ENCODE measurements at places on chromosomes 3 and 15. TPM values are rescaled to one million over a fixed set of nuclear protein-coding genes. Genes with fewer than 3 reads are reported as not detected.

DNA sequence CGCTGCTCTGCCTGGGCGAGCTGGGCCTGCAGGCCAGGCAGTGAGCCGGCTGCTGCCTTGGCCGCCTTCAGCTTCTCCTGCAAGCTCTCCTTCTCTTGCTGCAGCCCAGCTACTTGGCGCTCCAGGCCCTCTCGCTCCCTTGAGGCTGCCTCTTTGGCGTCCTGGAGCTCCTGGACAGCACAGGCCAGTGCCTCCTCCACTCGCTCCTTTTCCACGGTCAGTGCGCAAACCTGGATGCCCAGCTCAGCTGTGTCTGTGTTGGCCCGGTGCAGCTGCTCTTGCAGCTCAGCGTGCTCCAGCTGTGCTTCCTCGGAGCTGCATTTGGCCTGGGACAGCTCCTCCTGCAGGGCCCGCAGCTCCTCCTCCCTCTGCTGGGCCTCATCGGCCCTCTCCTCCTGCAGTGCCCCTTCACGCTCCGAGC lies 23.1 kb downstream of the CXCR6 start:
- DNase-seq = peak; percentile 57

DNA sequence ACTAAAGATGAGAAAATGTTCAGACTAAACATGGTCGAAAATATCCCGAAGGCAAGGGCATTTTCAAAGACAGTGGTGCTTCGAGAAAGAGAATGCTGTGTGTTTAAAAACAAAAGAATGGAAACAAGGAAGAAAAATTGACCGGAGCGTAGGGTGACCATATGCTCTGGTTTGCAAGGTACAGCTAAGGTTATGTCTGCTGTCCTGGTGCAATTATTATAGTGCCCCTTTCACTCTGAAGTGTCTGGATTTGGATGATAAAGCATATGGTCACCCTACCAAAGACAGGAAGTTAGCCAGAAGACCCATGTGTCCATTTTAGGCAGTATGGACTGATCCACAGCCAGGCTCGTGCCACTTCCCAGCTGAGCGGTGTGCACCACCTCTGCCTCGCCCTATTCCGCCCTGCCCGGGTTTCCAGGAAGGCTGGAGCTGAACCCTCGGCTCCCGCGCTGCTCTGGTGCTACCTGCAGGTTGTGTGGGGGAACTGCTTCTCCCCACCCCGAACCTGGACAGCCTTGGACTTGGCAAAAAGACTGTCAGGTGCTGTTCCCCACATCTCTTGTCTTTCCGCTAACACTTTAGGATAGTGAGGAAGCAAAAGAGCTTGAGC lies 25.2 kb downstream of the GOLGA6D start:
- DNase-seq = peak; percentile 43

DNA sequence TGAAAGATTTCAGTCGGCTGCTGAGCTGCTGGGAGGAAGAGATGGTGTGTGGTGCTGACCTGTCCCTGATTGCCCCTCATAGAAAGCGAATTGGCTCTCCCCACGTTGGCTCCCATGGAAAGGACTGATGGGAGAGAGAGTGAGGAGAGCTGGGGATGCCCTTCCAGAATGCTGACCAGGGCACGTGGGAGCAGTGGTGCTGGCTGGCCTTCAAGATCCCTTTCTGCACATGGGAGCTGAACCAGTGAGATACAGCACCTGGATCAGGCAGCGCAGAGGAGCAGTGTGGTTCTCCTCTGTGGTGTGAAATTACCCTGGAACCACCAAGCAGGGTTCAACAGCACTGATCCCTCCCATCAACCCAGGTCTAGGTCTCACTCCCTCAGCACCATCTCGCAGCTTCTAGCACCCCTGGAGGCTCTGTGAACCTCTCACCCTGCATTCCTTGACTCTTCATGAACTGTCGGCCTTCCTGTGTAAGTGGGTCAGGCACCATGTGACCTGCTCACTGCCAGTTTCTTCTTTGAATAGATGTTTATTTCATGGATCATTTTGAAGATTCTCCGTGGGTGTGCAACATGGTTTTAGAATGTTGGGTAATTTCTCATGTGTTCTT lies 55.7 kb downstream of the CACNA1D start:
- DNase-seq = no peak

- no peak for DNase-seq
These were observed 245.3 kb downstream of the PDZRN3 start for GRCh38 chr3:73379465-73379864.

The CIDEC gene
- 2.5 TPM for total RNA-seq
